ENCODE measurements at places on chromosomes 5 and 9.
A peak's percentile ranks its signal among the peaks of the same experiment; 100 is the strongest.

GRCh38 chr9:119500072-119500771, 131.0 kb upstream of the BRINP1 start:
- DNase-seq, result no peak

- no peak for DNase-seq
Observed at GRCh38 chr5:40634593-40634992, 45.1 kb upstream of the PTGER4 start.

DNA sequence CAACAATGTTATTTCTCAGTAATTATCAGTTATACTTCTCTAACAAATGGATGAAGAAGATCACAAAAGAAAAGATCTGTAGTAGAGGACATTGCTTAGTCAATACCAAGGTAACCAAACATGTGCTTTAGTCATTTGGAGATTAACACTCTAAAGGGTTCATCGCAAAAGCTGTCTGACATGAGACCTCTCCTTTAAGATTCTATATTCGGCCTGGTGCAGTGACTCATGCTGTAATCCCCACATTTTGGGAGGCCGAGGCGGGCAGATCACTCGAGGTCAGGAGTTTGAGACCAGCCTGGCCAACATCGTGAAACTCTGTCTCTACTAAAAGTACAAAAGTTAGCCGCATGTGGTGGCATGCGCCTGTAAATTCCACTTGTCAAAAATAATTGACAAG, 18.3 kb upstream of the CKMT2 start:
- DNase-seq, result no peak

DNA sequence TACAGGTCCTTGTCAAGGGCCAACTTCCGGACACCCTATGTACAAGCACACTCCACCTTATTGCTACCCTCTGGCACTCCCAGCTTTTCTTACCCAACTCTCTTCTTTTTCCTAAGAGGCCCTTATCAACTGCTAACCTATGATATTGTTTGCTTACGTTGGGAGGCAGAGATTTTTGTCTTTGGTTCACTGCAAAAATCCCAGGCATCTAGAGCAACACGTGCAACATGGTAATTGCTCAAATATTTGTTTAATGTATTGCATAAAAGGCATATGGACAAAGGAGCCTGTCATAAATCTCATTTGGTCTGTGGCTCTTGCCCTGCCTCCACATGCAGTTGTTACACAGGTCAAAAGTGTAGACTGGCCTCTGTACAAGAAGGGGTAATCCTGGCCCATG, 35.8 kb upstream of the ATP10B start:
- DNase-seq, result no peak

GRCh38 chr5:32317041-32317440, 4.3 kb upstream of the MTMR12 start:
- no peak for DNase-seq

- no peak for DNase-seq
Observed at GRCh38 chr5:89397096-89397495, 514.1 kb upstream of the MEF2C start.

GRCh38 chr5:179187681-179188575, 127.8 kb downstream of the ZNF354C start:
- peak; percentile 28 for DNase-seq

GRCh38 chr5:1318659-1319251, 23.9 kb upstream of the TERT start:
- no peak for DNase-seq

GRCh38 chr9:34796924-34797323, 87.0 kb upstream of the CCL21 start:
- DNase-seq, result no peak

DNA sequence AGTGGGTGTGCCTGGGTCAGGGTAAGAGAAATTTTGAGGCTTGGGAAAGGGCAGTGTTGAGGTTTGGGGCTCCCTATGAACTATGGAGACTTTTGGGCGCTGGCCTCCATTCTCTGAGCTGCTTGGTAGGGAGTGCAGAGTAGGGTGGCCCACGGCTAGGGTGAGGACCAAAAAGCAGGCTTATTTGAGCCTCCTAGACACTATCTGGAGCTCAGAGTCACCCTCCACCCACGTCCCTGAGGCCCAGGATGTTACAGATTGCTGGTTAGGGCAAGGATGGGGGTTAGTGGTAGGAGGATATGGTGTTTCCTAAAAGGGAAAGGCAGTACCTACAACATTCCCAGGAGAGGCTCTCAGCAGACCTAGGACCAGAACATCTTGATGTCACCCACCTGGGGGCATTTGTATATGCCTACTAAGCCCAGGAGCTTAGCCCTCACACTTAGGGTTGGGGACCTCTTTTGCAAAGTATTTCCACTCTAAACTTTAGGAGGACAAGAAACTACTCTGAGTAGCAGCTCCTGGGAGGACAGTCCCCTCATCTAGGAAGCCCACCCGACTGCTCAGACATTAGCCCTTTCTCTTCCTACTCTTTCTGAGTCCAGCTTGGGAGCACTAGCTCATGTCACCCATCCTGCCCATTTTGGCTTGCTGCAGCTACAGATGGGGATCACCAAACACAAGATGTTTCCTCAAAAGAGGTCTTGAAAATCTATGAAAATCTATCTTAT, 2.3 kb downstream of the SHROOM1 start:
- DNase-seq, result no peak

DNA sequence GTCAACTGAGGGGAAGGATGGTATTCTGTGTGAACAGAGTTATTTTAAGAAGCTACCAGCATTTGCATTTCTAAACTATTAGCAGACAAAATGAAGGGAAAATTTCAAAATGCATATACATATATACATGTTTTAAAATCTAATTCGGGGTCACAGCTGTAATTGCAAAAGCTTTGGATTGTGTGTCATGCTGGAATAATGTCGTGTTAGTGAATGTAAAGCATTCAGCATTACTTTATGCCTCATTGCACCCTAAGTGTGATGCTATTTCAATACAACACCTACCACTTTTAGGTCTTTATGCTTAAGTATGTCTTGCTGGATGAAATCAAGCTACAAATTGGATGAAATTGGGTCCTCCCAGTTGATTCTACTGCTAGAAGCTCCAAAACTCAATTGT, 687.6 kb upstream of the MEF2C start:
- no peak for DNase-seq

- DNase-seq, result no peak
Observed at GRCh38 chr5:138647261-138647788, 72.1 kb upstream of the HSPA9 start.

- DNase-seq, result no peak
Observed at GRCh38 chr5:80037366-80037765, 2.2 kb downstream of the THBS4 start.

- DNase-seq, result no peak
Observed at GRCh38 chr5:134570886-134571285, 45.4 kb downstream of the JADE2 start.

GRCh38 chr5:141762790-141763368, 80.8 kb upstream of the ARAP3 start:
- no peak for DNase-seq

- peak; percentile 73 for DNase-seq
Observed at GRCh38 chr9:7394002-7394774, 405.4 kb downstream of the DMAC1 start.

DNA sequence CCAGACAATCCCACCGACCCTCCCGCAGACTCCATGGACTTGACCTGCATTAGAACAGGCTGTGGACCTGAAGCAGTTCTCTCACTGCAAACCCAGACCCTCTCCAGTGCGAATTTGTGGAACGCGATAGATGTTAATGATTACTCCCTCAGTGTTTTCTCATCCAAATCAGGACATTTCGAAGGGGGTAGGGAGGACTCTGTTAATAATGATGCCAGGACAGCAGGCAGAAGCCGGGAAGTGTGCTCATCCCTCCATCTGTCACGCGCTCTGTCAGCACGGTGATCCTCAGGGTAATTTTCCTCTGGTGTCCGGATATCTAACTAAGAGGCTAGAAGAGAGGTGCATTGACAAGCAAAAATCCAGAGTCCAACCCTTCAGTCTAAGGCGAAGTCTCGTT, 18.8 kb downstream of the RAPGEF1 start:
- DNase-seq, result no peak

GRCh38 chr5:116576053-116576713, 1.6 kb upstream of the SEMA6A start:
- peak; percentile 79 for DNase-seq

DNA sequence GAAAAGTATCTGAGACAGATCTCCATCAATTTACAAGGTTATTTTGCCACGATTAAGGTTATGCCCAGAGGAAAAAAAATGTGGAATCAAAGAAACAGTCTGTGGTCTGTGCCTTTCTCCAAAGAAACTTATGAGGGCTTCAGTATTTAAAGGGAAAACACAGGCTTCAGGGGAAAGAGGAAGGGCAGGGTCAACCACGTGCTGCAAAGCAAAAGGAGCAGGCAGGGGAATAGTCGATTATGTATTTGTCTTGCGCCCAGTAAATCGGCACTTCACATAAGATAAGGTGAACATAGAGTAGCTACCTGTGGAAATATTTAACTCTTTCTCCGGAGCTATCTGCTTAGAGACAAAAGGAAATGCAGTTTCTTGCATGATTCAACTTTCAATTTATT, 343.7 kb downstream of the RAB3C start:
- no peak for DNase-seq

DNA sequence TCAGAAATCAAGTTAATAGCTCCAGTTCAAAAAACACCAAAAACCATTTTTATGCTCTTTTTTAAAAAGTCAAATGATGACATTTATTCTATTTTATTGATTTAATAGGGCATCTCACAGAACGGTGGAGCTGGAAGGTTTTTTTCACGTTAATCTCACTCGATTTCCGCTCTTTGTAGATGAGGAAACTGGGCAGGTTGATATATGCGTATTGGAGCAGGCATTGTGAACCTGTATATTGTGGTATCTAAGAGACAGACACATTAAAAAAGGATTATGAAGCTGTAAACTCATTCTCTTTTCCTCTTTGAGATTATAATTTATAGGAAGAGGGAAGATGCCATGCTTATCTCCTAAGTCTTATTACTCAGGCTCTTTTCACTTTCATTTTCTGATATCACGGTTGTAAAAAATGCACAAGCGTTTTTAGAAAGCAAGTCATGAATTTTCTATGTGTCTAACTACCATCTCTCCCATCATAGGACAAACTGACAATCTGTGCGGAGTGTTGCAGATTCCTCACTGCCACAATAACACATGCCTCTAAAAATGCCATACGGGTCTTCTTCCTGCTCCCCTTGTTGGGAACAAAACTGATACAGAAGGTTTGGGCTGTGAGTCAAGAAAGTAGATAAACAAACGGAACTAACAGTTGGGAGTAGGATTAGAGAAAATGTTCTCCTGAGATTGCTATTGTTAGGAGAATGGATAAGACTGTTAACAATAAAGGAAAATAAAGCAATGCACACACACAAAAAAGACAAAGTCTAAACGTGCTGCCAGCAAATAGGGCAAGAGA, 1997.7 kb downstream of the MAT2B start:
- DNase-seq, result no peak

DNA sequence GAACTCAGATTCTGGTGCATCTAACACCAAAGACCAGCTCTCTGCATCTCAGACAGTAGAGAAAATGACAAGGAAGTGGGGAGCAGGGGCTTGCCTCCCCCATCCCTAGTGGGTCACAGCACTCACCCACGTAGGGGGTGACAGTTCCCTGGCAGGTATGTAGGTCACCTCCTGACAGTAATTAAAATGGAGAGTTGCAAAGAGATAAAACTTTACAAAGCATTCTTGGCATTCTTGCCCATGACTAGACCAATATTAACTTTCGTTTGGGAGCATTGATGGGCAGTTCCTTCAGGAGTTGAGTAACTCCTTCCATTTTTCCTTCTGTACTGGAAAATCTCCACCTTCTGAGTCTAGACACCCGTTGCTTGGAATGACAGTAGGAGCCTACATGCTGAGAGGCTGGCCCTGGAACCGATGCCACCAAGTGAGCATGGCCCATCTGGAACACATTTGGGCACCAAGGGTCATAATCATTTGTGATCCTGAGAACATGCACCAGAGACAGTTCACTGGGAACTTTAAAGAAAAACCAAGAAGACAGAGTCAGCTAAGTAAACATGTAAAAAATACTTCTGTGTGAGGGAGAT, 81.5 kb upstream of the MSX2 start:
- DNase-seq, result no peak

DNA sequence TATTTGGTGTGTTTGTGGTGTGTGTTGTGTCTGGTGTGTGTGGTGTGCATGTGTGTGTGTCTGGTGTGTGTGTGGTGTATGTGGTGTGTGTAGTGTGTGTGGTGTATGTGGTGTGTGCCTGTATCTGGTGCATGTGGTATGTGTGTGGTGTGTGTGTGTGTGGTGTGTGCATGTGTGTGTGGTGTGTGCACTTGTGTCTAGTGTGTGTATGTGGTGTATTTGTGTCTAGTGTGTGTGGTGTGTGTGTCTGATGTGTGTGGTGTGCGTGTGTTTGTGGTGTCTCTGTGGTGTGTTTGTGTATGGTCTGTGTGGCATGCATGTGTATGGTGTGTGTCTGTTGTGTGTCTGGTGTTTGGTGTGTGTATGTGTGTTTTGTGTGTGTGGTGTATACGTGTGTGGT, 71.1 kb downstream of the CACNA1B start:
- DNase-seq, result no peak

DNA sequence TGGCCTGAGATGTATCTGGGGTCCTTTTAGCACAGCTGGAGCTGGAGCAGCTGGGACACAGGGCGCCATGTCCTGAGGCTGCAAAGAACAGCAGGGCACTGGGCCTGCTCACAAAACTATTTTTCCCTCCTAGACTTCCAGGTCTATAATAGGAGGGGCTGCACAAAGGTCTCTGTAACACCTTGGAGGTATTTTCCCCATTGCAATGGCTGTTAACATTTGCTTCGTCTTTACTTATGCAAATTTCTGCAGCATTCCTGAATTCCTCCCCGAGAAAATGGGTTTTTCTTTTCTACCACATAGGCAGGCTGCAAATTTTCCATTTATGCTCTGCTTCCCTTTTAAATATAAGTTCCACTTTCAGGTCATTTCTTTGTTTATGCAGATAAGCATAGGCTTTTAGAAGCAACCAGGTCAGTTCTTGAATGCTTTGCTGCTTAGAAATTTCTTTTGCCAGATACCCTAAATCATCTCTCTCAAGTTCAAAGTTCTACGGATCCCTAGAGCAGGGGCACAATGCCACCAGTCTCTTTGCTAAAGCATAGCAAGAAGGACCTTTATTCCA, 130.8 kb downstream of the PCSK1 start:
- no peak for DNase-seq

- DNase-seq, result no peak
Observed at GRCh38 chr9:9949978-9950377, 662.8 kb downstream of the PTPRD start.

DNA sequence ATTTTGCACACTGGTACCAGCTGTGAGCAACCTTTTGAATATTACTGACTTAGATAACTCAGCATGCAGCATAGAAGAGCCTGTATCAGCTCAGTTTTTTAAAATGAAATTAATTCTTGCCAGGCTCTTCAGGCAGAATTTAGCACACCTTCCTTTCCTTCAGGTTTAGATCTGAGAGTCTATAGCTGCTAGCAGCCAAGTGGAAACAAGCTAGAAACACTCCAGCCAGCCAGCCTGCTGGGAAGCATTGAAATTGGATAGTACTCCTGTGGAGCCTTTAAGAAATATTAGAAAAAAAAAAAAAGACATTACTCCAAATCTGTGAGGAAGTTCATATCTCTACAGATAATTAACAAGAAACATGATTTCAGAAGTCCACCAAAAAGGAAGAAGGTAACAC, 812.2 kb downstream of the DTWD2 start:
- no peak for DNase-seq
